Ovary (tissue), 10 donors: ENCODE measurements at places on chromosomes 4 and X. TPM values are rescaled to one million over a fixed set of nuclear protein-coding genes. Genes with fewer than 3 reads are reported as not detected.

DNA sequence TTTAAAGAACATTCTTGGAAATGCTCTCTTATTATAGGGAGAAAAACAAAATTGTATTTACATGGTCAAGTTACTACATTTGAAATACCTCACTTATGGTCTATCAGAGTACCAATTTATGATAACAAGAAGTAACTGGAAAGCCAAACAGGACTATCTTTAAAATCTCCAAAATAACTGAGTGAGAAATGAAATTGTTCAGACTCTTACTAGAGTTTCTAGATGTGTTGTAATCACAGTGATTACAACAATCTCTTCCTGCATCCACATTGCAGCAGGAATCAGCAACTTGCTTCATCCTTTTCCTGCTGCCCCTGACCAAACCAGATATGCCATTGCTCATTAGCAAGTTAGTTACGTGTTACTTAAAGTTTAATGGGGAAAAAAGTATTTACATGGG is 245.2 kb upstream of the SMIM31 start:
- no peaks in the 10 kb centered on the region for H3K4me1 ChIP-seq
- H3K27ac ChIP-seq = no peak overlapping the region
- H3K4me3 ChIP-seq = no peak overlapping the region

DNA sequence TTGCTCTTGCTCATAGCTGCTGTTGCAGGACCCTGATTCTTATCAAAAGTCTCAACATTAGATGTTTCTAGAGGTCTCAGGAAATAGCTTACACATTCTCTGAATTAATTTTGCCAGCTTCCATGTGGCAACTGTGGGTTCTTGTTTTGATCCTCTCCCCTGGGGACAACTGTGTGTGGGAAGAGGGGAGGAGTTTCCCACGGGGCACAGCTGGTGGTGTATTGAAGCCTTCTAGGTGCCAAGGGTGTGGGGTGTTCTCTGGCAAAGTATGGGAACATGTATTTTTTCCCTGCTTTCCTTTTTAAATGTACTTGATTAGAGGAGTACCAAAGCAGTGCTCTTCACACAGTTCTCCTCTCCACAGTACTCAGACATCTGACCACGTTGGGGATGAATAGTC is 212.7 kb downstream of the RPA4 start:
- no peaks in the 10 kb centered on the region for H3K27me3 ChIP-seq
- H3K4me1 ChIP-seq = no peaks in the 10 kb centered on the region
- no peaks in the 10 kb centered on the region for H3K36me3 ChIP-seq
- DNase-seq = no peak
- H3K27ac ChIP-seq = no peak overlapping the region

GRCh38 chr4:137333031-137333430 is 199.3 kb downstream of the PCDH18 start:
- no peaks in the 10 kb centered on the region for H3K27me3 ChIP-seq
- DNase-seq = no peak
- no peak overlapping the region for H3K4me3 ChIP-seq
- H3K36me3 ChIP-seq = no peaks in the 10 kb centered on the region
- no peaks in the 10 kb centered on the region for H3K4me1 ChIP-seq

DNA sequence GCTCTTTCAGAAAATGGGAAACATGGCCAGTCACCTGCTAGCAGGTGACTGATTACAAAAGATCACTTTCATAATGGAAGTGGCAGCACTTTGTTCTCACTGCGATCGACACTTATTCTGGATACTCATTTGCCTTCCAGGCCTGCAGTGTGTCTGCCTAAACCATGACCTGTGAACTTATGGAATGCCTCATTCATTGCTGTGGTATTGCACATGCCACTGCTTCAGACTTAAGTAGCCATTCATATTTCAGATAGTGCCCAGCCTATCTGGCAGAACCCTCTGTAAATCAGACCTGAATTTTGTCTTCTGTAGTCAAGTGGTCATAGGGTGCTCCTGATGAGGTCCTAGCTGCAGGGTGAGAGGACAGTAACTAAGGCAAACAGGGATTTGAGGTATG is 23.3 kb upstream of the MGST2 start:
- H3K36me3 ChIP-seq = no peaks in the 10 kb centered on the region
- H3K4me3 ChIP-seq = no peak overlapping the region
- H3K27me3 ChIP-seq = no peaks in the 10 kb centered on the region
- H3K27ac ChIP-seq = no peak overlapping the region
- H3K4me1 ChIP-seq = no peaks in the 10 kb centered on the region

DNA sequence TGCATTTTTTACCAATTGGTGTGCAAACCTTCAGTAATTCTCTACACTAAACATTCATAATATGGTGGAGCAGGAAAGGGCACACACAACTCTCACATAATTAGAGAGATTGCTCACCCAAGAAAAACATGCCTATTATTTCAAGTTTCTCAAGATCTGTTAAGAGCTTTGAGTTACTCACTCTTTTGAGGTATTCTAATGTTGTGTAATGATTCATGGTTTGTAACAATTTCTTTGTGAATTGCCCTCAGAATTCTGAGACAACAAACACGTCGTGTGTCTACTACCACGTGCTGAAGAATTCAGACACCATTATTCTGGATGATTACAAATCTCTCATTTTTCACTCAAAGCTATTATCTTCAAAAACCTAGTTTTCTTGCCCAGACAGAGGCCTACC is 82.8 kb downstream of the PDGFC start:
- no peaks in the 10 kb centered on the region for H3K36me3 ChIP-seq
- peaks cover 4% of the 10 kb centered on the region for H3K4me1 ChIP-seq
- no peak overlapping the region for H3K27ac ChIP-seq

- no peak for DNase-seq
- H3K4me3 ChIP-seq = no peak overlapping the region
- H3K27ac ChIP-seq = no peak overlapping the region
- H3K4me1 ChIP-seq = no peaks in the 10 kb centered on the region
- no peaks in the 10 kb centered on the region for H3K36me3 ChIP-seq
- no peaks in the 10 kb centered on the region for H3K27me3 ChIP-seq
Measured at GRCh38 chrX:3286196-3286945, 60.1 kb downstream of the MXRA5 start.

GRCh38 chr4:82601242-82602015 is 39.6 kb upstream of the TMEM150C start:
- H3K4me3 ChIP-seq = no peak overlapping the region
- no peak overlapping the region for H3K27ac ChIP-seq
- DNase-seq = no peak

C1QTNF7 gene
- 8.6 TPM for polyA plus RNA-seq

LIMCH1 gene
- 56.6 TPM for polyA plus RNA-seq

DNA sequence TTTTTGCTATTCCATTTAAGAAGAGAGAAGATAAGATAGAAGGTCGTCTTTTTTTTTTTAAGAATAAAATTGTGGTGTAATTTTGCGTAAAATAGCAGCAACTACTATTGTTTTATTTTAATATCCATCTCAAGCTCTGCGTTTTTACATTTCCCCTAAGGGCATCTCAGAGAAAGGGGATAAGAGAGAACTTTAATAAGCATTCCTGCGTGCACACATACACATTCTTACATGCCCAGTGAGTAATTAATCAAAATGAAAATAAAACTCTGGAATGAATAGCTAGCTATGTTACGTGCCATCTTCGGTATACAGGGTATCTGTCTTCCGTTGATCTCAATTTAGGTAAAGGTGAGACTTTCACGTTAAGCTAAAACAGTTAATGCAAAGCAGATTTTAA is 200.3 kb upstream of the TENM3 start:
- no peaks in the 10 kb centered on the region for H3K4me1 ChIP-seq
- H3K27ac ChIP-seq = no peak overlapping the region
- no peaks in the 10 kb centered on the region for H3K36me3 ChIP-seq
- no peak overlapping the region for H3K4me3 ChIP-seq
- no peak for DNase-seq

HSFX1 gene
- 3.2 TPM for polyA plus RNA-seq

DNA sequence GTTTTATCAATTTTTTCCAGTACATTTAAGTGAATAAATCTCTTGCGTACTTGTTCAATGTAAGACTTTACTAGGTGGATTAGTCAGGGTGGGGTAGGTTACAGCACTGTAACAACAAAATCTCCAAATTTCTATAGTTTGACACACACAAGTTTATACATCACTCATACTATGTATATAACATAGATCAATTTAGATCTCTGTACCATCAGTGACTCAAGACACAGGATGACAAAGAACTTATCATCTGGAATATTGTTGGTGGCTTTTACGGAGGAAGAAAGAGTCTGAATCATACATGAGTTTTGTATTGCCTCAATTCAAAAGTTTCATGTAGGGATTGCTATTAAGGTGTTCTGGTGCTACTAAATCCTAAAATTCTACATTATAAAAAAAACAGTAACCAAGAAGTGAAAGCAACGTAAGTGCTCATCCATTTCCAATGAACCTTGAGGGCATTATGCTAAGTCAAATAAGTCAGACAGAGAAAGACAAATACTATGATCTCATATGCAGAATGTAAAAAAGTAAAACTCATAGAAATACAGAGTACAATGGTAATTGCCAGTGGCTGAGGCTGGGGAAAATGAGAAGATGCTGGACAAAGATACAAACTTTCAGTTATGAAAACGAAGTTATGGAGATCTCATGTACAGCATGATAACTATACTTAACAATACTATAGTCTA is 98.0 kb upstream of the DKK2 start:
- no peak overlapping the region for H3K27ac ChIP-seq
- H3K27me3 ChIP-seq = no peaks in the 10 kb centered on the region
- H3K36me3 ChIP-seq = no peaks in the 10 kb centered on the region
- no peak for DNase-seq
- H3K4me1 ChIP-seq = no peaks in the 10 kb centered on the region

DNA sequence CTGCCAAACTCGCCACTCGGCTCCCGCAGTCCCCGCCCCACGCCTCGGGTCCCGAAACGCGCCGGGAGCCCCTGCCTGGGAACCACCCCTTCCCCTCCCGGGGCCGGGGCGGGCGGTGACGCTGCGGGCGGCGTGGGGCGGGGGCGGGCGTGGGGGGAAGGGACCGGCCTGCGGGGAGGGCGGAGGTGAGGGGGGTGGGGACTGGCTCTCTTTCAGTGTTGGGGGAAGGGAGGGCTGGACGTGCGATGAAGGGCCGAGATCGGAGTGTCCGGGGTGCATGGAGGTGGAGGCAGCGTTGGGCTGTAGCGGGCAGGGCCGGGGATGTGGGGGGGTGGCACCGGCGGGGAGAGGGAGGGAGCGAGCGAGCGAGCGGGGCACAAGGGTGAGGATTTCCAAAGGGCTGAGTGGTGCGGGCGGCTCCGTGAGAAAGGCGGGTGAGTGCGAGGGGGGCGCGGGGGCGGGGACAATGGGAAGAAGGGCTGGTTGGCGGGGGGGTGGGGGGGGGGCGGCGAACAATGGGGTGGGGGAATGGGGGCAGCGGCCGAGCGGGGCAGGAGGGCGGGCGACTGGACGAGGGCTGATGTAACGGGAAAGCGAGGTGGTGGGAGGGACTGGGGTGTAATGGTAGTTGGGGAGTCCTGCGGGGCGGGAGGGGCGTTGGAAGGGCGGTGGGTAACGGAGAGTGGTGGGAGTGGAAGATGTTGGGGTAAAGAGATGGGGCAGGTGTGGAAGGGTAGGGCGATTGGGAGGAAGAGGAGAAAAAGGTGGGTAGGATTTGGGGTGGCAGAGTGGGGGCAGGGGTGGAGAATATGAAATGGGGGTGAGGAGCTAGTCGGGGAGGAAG is 578 bp downstream of the DCUN1D4 start:
- no peaks in the 10 kb centered on the region for H3K27me3 ChIP-seq
- peak; percentile 83 for DNase-seq
- H3K4me1 ChIP-seq = peaks cover 4% of the 10 kb centered on the region
- peak overlapping the region; percentile 91 for H3K4me3 ChIP-seq
- peak overlapping the region; percentile 87 for H3K27ac ChIP-seq
- H3K36me3 ChIP-seq = no peaks in the 10 kb centered on the region

MAGEB17 gene
- not detected for polyA plus RNA-seq

DNA sequence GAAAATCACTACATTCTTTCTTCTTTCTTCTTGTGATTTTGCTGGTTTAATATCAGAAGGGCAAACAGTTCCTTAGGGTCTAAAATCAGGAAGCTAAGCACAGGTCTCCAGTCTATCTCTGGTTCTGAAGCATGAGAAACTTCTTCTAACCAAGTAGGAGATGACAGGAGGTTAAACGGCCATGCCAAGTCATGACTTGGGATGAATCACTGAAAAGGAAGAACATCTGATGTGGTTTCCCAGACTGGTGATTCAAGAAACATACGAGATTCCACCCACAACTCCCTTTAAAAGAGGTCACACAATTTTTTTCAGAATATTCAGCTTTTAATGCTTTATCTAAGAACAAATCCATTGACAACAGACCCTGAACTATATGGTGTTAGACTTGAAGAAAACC is 684.0 kb upstream of the PRKX start:
- no peak overlapping the region for H3K27ac ChIP-seq
- no peak for DNase-seq
- H3K4me3 ChIP-seq = no peak overlapping the region
- H3K27me3 ChIP-seq = no peaks in the 10 kb centered on the region

KCND1 gene
- 1.9 TPM for polyA plus RNA-seq

DNA sequence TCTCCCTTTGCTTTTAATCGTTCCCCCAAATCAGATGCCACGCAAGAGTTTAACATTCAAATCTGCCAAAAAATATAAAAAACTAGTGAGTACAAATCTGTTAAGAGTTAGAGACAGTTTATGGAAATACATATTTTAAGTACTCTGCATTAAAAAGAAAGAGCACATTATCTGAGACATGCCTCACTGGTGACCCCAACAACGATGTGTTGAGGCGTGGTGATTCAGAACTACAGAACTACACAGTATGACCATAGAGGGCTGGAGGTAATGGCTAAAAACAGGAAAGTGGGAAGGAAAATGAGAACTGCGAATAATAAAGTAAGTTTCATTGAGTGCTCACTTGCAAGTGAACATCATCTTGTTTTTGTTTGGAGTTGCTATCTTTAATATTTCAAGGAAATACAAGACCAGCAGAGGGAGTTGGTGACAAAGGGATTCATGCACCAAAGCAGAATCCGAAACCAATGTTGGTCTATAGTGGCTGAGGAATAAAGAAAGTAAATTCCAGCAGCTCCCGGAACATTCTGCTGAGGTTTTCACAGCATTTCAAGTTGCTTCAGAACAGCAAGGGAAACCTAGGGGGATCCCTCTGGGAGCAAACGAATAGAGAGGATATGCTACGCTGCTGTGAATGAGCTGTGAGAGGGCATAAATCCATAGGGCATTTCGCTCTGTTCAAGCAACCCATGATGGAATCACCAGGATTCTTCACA is 92.2 kb downstream of the DCHS2 start:
- no peak overlapping the region for H3K4me3 ChIP-seq
- no peaks in the 10 kb centered on the region for H3K36me3 ChIP-seq
- no peaks in the 10 kb centered on the region for H3K4me1 ChIP-seq
- no peak for DNase-seq

MTHFD2L gene
- 8.6 TPM for polyA plus RNA-seq

PPEF1 gene
- 0.12 TPM for polyA plus RNA-seq

DNA sequence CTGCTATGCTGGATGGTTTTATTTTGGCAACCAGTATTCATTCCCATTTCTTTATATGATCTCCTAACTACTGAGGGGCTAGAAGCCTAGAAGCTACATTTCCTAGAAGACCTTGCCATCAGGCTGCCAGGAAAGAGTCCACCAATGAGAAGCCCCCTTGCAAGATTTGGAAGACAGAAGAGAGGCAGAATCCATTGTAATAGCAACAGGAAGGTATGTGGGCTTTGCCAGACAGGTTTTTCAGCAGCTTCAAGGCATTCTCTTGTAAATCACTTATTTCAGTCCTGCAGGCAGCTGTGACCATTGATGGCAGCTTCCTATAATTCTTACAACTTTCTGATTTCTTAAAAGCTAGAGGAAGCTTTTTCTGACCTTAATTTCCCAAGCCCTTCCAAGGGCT is 148.3 kb upstream of the NHS start:
- H3K27me3 ChIP-seq = no peaks in the 10 kb centered on the region
- no peak overlapping the region for H3K4me3 ChIP-seq
- no peaks in the 10 kb centered on the region for H3K36me3 ChIP-seq

LRP2BP gene
- 1.6 TPM for polyA plus RNA-seq

UCP1 gene
- not detected for polyA plus RNA-seq

UBQLN2 gene
- polyA plus RNA-seq = 18.5 TPM

- H3K36me3 ChIP-seq = no peaks in the 10 kb centered on the region
- no peak overlapping the region for H3K27ac ChIP-seq
- no peaks in the 10 kb centered on the region for H3K4me1 ChIP-seq
- no peaks in the 10 kb centered on the region for H3K27me3 ChIP-seq
- H3K4me3 ChIP-seq = no peak overlapping the region
Measured at GRCh38 chr4:42352049-42352448, 45.2 kb upstream of the SHISA3 start.
